Effector memory CD8-positive, alpha-beta T cell (primary cell): ENCODE measurements at places on chromosomes 4 and X.

- DNase-seq = no peak
Observed at GRCh38 chr4:110181890-110182289, 16.5 kb downstream of the ELOVL6 start.

GRCh38 chrX:50751091-50751490, 62.9 kb downstream of the SHROOM4 start:
- DNase-seq = no peak

DNA sequence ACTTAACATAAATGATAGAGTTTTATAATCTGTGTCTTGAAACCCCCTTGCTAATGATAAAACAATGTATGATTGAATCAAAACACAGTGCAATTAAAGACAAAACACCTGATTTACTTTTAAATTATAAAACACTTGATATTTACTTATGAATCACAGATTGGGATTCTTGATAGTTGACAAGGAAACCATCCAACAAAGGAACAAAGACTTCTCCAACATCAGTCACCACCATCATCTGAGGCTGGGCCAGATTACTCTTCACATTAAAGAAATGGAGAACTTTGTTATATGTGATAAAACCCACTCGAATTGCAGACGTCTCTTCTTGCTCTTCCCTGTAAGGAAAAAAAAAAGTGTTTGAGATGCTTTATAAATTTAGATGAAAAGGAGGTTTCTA, 67.4 kb downstream of the METTL14 start:
- no peak for DNase-seq

DNA sequence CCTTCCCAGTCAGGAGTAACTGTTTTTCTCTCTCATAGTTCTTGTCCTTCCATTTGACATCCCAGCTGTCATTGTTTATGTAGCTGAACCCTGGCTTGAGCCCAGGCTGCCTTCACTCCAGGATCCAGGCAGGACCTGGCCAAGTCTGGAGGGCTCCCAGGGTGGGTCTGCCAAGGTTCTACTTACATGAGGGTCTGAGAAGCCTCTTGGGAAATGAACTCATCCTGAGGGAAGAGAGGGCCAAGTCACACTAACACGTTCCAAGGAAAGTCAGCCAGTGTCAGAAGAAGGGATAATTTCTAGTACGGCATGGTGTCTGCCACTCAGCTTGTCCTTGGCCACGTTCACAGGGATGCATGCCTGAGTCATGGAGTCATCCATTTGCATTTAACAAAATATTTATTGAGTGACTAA, 54.8 kb upstream of the SRD5A3 start:
- no peak for DNase-seq

DNA sequence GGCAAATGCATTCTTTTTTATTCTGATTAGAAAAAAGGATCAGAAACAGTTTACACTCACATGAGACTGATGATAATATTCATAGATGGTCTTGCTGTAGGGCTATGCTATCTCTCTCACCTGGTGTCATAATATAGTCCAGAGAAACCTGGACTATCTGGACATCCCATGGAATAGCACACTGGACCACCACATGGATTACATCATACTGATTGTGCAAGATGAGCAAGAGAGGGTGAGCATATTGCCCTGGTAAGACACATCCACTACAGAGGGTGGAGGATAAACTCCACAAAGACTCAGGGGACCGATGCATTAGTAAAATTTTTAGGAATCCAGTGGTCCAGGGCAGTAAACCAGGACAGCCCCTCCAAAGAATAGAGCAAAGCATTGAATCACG, 8.2 kb downstream of the SYN1 start:
- DNase-seq = no peak

- DNase-seq = no peak
Observed at GRCh38 chr4:152606753-152607152, 70.9 kb upstream of the FBXW7 start.

GRCh38 chr4:87555773-87556619, 26.8 kb upstream of the SPARCL1 start:
- no peak for DNase-seq

- DNase-seq = no peak
Observed at GRCh38 chr4:100696531-100696930, 178.7 kb upstream of the EMCN start.

DNA sequence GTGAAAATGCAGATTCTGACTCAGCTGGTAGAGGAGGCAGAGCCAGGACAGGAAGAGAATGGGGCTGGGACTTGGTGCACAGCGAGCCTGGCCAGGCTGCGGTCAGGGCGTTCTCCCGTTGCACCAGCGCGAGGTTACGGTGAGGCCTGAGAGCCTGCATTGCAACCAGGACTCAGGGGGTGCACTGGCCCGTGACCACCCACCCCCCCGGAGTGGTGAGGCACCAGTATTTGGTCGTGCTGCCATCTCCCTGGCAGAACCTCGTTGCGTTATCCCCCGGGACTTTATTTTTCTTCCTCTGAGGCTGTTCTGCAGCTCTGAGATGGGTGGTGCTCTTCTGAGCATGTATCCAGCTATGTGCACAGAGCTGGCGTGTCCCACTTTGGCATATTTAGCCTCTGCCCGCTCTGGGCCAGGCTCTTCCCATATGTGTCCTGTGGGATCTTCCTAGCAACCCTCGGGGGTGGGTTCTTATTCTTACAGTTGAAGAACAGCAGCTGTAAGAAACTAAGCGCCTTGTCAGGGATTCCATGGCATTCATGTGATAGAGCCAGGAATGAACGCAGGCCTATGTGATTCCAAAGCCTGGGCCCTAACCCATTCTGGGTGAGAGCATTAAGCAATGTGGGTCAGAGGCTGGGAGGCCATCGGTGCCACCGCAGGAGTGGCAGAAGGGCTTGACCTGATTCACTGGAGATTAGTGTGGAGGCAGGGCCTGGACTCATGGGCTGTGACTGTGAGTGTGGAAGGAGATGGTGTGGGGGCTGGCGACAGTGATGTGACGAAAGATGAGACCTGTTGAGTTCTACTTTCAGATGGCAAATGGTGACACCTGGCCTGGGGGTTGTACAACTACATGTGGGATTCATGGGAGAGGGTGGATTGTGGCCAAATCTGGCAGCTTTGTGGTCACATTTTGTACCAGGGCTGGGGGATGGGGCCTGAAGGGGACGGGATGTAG, 3.1 kb downstream of the TADA2B start:
- DNase-seq = no peak

- DNase-seq = no peak
Observed at GRCh38 chrX:69618803-69619202, 2.9 kb downstream of the EDA start.

GRCh38 chr4:113781439-113782040, 20.0 kb upstream of the CAMK2D start:
- no peak for DNase-seq

- DNase-seq = no peak
Observed at GRCh38 chr4:86019362-86019761, 340.5 kb downstream of the MAPK10 start.

GRCh38 chrX:7083468-7084396, 63.8 kb upstream of the STS start:
- peak; percentile 15 for DNase-seq

- no peak for DNase-seq
Observed at GRCh38 chr4:40246011-40246900, 49.4 kb downstream of the RHOH start.

DNA sequence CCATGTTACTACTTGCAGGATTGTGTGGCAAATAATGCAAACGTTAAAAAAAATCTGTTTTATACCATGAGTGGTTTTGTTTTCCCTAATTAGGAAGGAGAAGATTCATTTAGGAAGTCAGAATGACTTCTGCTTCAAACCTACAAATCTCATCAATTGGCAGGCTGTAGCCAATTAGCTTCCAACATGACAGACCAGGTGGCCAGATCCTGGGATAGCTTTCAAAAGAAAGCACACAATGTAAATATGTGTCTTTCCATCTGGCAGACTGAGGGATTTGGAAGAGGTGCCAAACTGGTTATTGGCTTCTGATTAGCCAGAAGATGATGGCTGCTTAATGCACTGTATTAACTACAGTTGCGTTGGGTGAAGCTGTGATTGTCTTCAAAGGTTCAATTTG, 432.8 kb downstream of the ANKRD50 start:
- DNase-seq = no peak

DNA sequence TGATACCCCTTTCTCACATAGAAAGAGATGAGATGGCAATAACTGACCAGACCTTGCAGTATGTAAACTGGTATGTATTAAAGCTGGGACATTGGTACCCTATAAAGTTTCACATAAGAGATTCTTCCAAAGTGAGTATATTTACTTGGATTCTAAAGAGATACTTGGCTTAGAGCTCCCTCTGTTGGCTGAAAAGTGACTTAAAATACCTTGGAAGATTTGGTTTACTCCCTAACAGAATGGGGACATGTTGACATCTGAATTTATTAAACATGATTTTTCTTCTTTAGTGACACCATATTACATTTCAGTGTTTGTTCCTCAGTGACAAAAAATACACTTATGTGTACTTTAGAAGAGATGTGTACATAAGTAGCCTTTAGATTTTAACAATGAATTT, 47.9 kb upstream of the RGN start:
- DNase-seq = peak; percentile 4

GRCh38 chr4:95701500-95702170, 138.3 kb upstream of the PDHA2 start:
- DNase-seq = no peak

GRCh38 chrX:38704146-38704882, 96.9 kb upstream of the MID1IP1 start:
- no peak for DNase-seq

GRCh38 chr4:147351083-147351787, 129.7 kb upstream of the EDNRA start:
- no peak for DNase-seq

DNA sequence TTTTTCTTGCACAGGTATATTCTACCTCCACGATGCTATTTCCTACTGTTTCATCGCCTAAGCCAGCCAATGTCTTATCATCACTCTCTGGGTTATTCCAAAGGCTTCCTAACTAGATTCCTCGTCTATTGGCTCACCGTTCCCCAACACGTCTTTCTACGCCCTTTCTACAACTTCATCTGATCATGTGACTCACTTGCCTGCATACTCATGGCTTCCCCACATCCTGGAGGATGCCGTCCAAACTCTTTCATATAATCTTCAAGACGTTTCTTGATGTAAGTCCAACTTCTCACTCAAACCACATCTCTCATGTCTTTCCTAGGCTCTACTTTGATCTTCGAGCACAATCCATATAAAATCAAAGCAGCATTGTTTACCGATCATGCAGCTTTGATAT, 322.0 kb upstream of the PPARGC1A start:
- no peak for DNase-seq

- no peak for DNase-seq
Observed at GRCh38 chrX:19866626-19867410, 20.6 kb downstream of the SH3KBP1 start.

DNA sequence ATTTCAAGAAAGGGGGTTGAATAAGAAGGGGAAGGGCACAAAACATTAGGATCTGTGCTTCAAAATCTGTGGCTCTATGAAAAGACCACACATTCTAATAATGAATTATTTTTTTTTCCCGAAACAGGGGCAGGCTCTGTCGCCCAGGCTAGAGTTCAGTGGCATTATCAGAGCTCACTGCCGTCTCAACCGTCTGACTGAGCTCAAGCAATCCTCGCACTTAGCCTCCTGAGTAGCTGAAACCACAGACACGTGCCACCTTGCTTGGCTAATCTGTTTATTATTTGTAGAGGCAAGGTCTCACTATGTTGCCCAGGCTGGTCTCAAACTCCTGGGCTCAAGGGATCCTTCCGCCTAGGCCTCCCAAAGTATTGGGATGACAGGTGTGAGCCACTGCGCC, 33.4 kb downstream of the ACSL1 start:
- DNase-seq = no peak

- DNase-seq = no peak
Observed at GRCh38 chr4:141348573-141348972, 127.9 kb downstream of the ZNF330 start.

GRCh38 chr4:183146478-183146877, 47.4 kb downstream of the WWC2 start:
- no peak for DNase-seq

DNA sequence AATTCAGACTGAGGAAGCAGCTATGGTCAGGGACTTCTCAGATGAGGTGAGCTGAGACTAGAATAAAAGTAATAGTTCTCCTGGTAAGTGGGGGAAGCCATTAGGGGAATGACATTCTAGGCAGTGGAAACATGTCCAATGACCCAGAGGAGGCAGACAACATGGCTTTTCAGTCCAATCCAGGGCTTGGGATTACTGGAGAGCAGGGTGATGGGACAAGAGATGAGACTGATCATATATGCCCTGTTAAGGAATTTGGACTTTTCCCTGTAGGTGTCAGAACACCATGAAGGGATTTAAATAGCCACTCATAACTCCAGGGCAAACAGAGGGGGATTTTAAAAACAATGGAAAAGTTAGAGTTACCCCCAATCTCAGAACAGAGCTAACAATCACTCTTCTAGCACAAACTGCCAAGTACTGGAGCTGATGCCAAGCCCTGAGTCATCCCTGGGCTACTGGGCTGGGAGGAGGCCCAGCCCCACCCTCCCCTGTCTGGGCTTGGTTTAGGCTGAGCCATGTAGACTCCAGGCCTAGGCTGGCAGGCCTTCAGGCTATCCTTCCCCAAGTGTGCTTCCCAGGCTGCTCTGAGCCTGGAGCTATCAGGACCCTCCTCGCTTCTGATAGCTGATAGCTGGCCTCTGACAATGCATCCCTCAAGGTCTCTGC, 22.7 kb upstream of the MSN start:
- no peak for DNase-seq

DNA sequence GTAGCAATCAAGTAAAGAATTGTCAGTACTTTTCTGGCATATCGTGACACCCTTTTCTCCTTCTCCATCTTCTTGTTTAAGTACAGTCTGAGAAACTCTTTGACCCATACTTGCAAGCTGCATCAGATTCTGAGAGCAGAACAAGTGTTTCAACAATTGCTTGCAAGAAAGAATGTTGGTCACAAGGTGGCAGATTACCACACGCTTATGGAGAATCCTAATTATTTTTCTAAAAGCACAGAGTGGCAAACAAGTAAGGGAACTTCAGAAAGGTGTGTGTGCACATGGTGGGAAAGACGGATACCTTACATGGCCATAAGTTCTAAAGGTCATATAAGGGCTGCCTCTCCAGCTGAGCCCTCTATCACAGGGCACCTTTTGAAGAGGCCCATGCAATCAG, 136.4 kb upstream of the FGF13 start:
- no peak for DNase-seq

- no peak for DNase-seq
Observed at GRCh38 chrX:81202456-81202819, 536 bp downstream of the SH3BGRL start.

GRCh38 chr4:109495514-109495913, 61.9 kb downstream of the SEC24B start:
- no peak for DNase-seq
